ENCODE measurements at places on chromosomes 5 and 9.

DNA sequence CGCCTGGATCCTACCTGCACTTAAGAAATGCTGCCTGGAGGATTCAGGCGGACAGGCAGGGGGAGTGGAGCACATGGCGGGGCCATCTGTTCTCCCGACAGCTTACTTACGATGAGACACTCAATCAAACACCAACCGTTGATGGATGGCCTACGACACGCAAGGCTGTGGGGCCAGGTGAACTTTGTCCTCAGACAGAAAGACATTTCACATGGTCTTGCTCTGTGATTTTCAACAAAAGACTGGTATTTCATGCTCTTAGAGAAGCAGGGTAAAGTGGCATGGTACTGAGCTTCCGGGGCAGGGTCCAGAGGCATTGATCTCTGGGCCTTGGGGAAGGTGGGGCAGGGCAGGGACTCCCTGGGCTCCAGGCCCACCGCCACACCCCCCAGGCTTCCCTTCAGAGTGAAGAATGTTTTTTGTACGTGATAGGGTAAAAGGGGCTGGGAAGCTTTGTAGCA, 9.1 kb upstream of the OLFM1 start:
- no peak overlapping the region for H3K4me3 ChIP-seq
- H3K27me3 ChIP-seq = peaks cover 23% of the 10 kb centered on the region
- H3K27ac ChIP-seq = no peak overlapping the region
- no peaks in the 10 kb centered on the region for H3K36me3 ChIP-seq

GRCh38 chr9:8725635-8726034, 926.1 kb upstream of the DMAC1 start:
- no peak overlapping the region for H3K27ac ChIP-seq
- no peaks in the 10 kb centered on the region for H3K4me1 ChIP-seq

DNA sequence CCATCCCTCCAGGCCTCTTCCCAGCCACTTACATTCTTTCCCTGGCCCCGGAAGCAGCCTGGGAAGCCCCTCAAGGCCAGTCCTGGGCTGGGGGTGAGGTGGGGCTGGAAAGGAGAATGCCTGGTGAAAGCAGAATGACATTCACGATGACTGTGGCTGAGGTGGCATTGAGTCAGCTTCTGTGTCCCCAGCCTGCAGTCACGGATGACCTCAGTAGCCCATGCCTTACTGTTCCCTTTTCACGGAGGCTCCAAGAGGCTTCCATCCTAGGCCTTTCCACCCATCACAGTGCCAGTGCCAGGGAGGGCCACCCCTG, 2.7 kb downstream of the PRDM12 start:
- H3K4me3 ChIP-seq = no peak overlapping the region
- no peaks in the 10 kb centered on the region for H3K36me3 ChIP-seq
- H3K27ac ChIP-seq = no peak overlapping the region

- H3K4me3 ChIP-seq = no peak overlapping the region
- H3K27ac ChIP-seq = no peak overlapping the region
- no peak for DNase-seq
- no peaks in the 10 kb centered on the region for H3K27me3 ChIP-seq
Observed at GRCh38 chr5:37111426-37112382, 137.5 kb downstream of the CPLANE1 start.

- H3K4me1 ChIP-seq = no peaks in the 10 kb centered on the region
- no peaks in the 10 kb centered on the region for H3K36me3 ChIP-seq
- DNase-seq = no peak
- H3K27me3 ChIP-seq = no peaks in the 10 kb centered on the region
Observed at GRCh38 chr9:28378231-28378630, 805.0 kb upstream of the C9orf72 start.

GRCh38 chr5:107570805-107571531, 99.8 kb downstream of the EFNA5 start:
- peaks cover 87% of the 10 kb centered on the region for H3K4me1 ChIP-seq
- no peaks in the 10 kb centered on the region for H3K27me3 ChIP-seq
- peak; percentile 65 for DNase-seq
- peak overlapping the region; percentile 65 for H3K4me3 ChIP-seq

DNA sequence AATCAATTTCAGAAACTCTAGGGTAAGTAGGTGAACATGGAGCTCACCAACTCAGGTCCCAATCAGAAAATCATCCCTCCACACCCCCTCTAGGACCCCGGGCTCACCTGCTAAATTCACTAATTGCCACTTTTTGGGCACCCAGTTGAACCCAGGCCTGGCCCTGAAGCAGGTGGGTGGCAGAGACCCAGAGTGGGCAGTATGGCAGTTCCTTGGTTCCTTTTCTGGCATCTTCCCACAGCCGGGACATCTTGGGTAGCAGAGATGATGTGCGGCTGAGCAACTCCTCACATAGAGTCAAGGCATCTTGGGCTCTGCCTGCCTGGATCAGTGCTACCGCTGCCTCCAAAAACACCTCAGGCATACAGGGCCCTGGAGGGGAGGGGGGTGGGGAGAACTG, 2.9 kb upstream of the VCP start:
- no peak overlapping the region for H3K4me3 ChIP-seq
- H3K4me1 ChIP-seq = peaks cover 30% of the 10 kb centered on the region
- DNase-seq = no peak
- H3K27ac ChIP-seq = no peak overlapping the region
- H3K36me3 ChIP-seq = peaks cover 52% of the 10 kb centered on the region

DNA sequence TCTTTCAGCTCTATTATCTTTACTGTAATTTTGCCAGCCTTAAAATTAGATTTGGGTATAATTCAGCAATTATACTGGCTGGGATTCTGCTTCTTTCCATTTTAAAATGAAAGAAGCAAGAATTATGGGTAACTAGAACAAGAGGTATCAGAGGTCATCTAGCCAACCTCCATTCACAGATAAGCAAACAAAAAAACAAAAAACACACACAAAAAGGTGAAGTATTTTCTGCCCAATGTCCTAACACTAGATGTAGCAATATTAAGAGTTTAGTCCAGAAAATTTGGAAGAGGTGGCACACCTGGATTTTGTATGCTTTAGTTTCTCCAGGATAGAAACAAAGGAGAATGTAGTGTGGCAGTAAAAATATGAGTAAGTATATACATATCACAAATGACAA, 68.1 kb upstream of the ANXA1 start:
- no peak overlapping the region for H3K4me3 ChIP-seq
- no peak for DNase-seq
- H3K27me3 ChIP-seq = no peaks in the 10 kb centered on the region
- H3K4me1 ChIP-seq = peaks cover 12% of the 10 kb centered on the region
- H3K27ac ChIP-seq = no peak overlapping the region

All from Calu3 (cell line).